ENCODE measurements at places on chromosomes 16 and 17.

- DNase-seq, result no peak
Observed at GRCh38 chr16:30585022-30585399, 486 bp downstream of the ZNF785 start.

GRCh38 chr16:85991856-85992255, 92.9 kb downstream of the IRF8 start:
- DNase-seq, result no peak

- DNase-seq, result no peak
Observed at GRCh38 chr16:86214326-86215232, 295.7 kb upstream of the FOXF1 start.

DNA sequence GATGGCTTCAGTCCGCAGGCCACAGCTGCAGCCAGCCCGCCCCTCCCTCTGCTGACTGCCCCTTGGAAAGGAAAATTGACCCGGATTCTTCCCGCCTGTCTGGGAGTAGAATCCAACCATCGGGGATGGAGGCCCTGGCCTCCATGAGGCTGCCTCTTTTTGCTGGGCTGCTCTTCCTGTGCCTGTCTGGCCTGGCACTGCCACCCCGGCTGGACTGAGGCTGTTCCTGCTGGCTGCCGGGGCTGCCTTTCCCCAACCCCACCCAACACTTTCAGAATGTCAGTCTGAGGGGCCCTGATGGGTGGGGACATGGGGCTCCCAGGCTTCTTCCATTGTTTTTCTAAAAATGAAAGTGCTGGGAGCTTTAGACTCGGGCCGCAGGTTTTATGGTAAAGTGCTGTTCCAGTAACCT, 7.3 kb downstream of the BAHCC1 start:
- DNase-seq, result no peak

DNA sequence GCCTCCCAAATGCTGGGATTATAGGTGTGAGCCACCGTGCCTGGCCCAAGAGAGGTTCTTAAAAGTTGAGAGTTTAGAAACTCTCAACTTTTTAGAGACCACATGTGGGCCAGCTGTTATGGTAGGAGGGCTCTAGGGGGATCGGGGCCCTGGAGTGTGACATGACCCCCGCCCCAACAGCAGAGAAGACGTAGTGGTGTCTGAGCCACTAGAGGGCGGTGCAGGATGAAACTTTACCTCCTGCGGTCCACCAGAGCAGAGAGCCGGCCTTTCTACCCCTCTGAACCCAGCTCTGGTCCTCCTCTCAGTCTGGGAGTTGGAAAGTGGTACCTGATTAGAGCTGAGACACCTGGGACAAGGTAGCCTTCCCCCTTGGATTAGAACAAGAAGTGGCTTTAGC, 7.4 kb downstream of the CDK5RAP3 start:
- peak; percentile 25 for DNase-seq

- no peak for DNase-seq
Observed at GRCh38 chr16:31429314-31429713, 1.2 kb upstream of the COX6A2 start.

DNA sequence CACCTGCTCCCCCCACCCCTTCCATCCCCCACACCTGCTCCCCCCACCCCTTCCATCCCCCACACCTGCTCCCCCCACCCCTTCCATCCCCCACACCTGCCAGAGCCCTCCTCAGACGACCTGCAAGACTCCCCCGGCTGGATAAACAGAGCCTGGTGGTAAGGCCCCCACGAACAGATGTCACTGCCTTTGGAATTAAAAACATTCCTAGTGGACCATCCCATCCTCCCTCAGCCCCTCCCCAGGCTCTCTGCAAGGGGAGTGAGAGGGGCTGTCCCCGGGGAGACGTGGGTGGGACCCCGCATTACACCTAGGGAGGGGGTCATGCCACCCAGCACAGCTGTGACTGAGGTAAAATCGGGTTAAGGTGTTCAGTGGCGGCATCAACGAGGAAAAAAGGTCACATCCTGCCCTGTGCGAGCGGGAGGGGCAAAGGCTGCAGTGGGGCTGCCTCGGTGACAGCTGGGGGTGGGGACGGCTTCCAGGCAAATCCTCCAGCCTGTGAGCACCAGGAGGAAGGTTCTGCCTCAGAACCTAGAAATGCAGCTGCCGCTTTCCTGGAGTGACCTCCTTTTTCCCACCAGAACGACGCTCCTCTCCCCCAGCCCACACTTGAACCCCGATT, 38.7 kb downstream of the TIMM22 start:
- DNase-seq, result no peak

Measured in stimulated activated CD8-positive, alpha-beta memory T cell treated with anti-CD3 and anti-CD28 coated beads, Interleukin-4, amount 100 ng/mL, for 24 hours (primary cell).